ENCODE measurements at places on chromosomes 3 and 15. TPM values are rescaled to one million over a fixed set of nuclear protein-coding genes. Genes with fewer than 3 reads are reported as not detected.

BNIP2 gene
- 70.9 TPM for total RNA-seq

NME9 gene
- total RNA-seq, result 0.59 TPM

GPR171 gene
- total RNA-seq, result 0.15 TPM

DNA sequence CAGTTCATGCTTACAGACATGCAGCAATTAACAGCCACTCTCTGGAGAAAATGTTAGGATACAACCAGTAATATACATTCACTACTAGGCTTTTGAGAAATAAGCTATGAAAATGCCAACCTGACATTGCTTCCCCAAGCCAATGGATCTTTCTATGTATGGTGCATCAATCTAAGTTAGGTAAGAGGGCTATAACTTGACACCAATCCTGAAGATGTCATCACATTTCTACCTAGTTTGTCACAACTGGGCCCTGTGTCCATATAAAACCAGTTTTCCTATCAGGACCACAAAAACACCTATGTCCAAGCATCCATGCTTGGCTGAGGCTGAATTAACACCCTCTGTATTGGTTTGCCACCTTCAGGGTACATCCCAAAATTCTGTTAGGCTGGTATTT lies 13.8 kb upstream of the GPX1 start:
- no peak for DNase-seq

GRCh38 chr3:73349657-73350056 lies 275.1 kb downstream of the PDZRN3 start:
- peak; percentile 52 for DNase-seq

DNA sequence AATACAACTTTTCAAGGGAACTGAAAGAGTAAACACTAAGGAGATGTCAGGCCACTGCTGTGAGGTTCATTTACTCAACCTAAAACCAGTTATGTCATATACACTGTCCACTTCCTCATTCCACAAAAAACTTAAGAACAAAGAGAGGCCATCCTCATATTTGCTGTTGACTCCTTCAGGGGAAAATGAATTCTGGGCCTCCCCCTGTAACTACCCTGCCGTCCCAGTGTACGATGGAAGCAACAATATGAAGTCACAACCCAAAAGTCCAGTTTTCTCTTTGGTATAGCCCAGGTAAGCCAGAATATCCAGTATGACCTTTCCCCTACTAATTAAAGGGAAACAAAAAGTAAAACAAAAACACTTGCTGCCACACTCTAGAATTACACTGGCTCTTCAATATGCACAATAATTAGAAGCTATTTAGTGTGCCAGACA lies 16.2 kb downstream of the CEP152 start:
- no peak for DNase-seq

DNA sequence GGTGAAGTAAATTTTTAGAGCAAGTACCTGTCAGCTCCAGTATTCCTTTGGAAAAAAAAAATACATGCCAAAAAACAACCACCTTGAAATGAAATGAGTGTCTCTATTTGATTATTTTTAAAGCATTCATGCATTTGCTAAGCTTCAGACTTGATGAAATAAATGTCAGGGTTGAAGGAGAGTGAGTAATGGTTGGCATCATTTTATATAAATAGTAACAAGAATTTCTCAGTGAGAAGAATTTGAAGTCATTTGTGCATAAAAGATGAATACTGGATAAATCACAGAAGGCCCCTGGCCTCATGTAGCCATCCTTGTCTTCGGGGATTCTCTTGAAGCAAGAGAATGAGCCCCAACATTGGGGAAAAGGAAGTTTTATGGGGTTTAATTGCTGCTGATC lies 318.4 kb downstream of the LPP start:
- DNase-seq, result no peak
